ENCODE measurements at places on chromosomes 16 and 17.

- DNase-seq: no peak
Observed at GRCh38 chr16:58022601-58023371, 2.8 kb upstream of the MMP15 start.

GRCh38 chr17:7221278-7222092 is 1.7 kb downstream of the ACADVL start:
- DNase-seq: no peak

GRCh38 chr17:42311240-42312034 is 23.1 kb downstream of the STAT5A start:
- no peak for DNase-seq

GRCh38 chr16:12819126-12820117 is 15.7 kb upstream of the CPPED1 start:
- DNase-seq: no peak

DNA sequence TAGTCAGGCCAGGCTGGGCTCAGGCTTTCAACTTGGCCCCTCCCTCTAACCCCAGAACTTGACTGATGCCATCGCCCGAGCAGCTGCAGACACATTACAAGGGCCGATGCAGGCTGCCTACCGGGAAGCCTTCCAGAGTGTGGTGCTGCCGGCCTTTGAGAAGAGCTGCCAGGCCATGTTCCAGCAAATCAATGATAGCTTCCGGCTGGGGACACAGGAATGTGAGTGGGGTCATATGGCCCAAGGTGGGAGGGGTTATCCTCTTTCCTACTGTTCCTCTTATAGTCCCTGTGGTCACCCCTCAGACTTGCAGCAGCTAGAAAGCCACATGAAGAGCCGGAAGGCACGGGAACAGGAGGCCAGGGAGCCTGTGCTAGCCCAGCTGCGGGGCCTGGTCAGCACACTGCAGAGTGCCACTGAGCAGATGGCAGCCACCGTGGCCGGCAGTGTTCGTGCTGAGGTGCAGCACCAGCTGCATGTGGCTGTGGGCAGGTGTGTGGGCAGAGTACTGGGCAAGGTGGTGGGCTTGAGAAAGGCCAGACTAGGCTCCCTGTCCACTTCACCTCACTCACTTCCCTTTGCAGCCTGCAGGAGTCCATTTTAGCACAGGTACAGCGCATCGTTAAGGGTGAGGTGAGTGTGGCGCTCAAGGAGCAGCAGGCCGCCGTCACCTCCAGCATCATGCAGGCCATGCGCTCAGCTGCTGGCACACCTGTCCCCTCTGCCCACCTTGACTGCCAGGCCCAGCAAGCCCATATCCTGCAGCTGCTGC is 2.1 kb upstream of the NRN1L start:
- DNase-seq: no peak

- DNase-seq: no peak
Observed at GRCh38 chr16:17282247-17282646, 188.5 kb downstream of the XYLT1 start.

DNA sequence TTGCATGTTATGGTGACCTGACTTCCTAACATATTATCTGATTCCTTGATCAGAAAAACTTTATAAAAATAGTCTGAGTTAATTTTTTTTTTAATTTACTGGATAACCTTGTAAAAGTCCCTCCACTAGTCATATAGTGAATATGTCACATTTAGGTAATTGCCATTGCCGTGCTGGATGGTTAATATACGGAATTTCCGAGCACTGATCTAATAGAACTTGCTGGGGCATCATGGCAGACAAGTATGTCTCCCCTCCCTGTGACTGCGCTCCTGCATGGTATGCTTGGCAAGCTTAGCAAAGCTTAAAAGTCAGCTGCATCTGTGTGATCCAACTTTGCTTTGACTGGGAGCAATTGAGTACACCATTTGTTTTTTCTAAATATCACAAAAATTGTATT is 239.4 kb upstream of the TBX2 start:
- no peak for DNase-seq

GRCh38 chr17:44310188-44310587 is 1.8 kb downstream of the RUNDC3A start:
- no peak for DNase-seq

DNA sequence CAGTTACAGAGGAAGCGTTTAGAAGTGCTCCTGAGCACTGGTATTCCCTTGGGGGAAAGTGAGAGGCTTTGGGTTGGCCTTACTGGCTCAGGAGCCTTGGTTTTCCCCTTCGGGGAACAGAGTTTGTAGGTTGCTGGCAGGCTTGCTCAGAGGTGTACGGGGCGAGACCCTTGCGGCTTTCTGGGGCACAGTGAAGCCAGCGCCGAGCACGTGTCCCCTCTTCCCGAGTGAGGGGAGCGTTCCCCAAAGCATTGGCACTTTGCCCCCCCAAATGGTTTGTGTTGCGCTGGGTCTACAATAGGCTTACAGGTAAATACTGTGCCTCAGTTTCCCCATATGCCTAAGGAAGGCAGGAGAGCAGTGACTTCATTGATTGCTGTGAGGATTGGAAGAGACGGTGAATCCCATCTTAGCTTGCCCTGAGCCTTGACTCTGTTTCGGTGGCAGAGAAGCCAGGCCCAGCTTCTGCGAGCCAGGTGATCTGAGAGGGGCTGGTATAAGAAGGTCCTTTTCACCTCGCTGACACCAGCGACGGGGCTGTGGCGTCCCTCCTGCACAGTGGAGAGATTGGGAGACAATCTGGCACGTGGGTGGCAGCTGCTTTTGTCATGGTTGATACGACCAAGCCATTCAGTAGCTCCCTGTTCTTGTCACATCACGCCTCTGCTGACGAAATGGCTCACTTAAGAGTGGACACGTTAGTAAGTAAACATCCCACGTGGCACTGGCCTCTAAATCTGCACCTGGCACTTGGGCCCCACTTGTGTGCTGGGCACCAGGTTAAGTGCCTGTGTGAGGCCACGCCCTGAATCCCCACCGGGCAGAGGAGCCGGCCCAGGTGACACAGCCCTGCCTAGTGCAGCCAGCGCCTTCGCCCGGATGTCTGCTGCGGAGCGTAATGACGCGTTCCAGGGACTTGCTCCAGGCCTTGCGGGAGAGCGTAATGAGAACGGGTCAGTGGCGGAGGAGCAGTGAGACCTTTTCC is 55.0 kb downstream of the MEAK7 start:
- no peak for DNase-seq

DNA sequence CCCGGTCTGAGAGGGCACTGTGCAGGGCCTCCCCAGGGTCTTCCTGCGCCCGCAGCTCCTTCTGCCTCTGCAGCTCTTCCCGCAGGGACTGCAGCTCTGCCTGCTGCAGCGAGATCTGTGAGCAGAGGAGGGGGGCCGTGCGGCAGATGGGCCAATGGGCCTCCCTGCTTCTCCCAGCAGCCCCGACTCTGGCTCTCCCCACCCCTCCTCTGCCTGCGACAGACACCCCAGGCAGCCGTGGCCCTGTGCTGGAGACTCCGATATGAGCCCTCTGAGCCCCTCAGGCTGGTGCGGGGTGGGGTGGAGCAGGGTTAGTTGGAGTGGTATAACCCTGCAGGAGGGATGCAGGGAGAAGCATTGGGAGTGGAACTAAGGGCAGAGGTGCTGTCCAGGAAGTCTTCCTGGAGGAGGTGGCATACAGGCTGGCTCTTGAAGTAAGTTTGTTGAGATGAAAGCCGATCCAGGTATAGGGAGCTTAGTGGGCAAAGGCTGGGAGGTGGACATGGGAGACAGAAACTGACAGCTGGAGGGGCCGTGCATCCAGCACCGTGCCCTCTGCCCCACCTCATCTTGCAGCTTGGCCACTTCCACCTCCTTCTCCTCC is 5.0 kb downstream of the THOC6 start:
- no peak for DNase-seq

DNA sequence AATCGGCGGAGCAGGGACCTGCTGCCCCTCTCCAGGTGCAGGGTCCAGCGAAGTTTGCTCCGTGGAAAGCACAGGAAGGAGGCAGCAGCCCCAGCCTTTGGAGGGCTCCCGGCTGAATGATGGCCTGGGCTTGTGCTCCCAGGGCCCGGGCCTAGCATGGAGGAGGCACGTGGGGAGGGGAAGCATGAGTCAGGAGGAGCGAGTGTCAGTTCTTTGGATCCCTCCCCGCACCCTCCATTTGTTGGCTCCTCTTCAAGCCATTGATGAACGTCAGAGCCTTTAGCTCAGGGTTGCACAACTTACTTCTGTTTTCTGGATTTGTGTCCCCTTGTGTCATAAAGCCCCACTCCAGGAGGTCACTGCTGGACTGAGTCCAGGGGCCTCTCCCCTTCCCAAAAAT is 25.8 kb downstream of the TTYH2 start:
- DNase-seq: no peak

GRCh38 chr17:34201225-34201624 is 53.9 kb upstream of the CCL2 start:
- no peak for DNase-seq

DNA sequence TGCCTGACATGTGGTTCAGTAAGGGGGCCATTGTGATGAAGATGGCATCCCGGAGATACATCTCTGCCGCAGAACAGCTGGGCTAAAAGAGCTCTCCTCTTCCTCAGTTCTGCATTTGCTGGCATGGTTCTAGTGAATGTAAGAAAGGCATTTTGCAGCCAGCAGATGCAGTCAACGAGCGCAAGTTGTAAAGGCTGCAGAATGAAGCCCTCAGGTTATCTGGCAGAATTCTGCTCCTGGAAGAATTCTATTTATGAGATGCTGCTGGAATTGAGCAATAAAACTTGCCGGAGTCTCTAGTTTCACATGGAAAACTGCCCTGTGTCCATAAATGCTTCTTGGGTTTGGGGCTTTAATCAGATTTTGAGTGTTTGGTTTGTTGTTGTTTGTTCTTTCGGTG is 176.8 kb upstream of the HSBP1 start:
- no peak for DNase-seq

DNA sequence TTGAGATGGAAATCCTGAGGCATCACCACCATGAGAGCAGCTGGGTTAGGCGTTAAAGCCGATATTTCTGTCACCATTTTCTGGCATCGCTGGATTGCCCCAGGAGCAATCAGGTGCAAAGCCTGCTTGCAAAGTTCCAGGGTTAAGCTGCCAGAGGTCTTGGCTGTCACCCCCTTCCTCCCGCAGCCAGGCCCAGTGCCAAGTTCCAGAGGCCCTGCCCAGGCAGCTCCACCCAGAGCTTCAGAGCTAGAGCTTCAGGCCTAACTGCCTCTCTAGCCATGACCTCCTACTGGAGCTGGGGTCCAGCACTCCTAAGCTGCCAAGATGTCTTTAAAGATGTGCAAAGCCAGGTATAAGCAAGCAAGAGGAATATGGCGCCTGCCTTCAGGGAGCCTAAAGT is 8.8 kb upstream of the TMEM238L start:
- DNase-seq: no peak

- no peak for DNase-seq
Observed at GRCh38 chr17:5522476-5522875, 36.1 kb downstream of the MIS12 start.

DNA sequence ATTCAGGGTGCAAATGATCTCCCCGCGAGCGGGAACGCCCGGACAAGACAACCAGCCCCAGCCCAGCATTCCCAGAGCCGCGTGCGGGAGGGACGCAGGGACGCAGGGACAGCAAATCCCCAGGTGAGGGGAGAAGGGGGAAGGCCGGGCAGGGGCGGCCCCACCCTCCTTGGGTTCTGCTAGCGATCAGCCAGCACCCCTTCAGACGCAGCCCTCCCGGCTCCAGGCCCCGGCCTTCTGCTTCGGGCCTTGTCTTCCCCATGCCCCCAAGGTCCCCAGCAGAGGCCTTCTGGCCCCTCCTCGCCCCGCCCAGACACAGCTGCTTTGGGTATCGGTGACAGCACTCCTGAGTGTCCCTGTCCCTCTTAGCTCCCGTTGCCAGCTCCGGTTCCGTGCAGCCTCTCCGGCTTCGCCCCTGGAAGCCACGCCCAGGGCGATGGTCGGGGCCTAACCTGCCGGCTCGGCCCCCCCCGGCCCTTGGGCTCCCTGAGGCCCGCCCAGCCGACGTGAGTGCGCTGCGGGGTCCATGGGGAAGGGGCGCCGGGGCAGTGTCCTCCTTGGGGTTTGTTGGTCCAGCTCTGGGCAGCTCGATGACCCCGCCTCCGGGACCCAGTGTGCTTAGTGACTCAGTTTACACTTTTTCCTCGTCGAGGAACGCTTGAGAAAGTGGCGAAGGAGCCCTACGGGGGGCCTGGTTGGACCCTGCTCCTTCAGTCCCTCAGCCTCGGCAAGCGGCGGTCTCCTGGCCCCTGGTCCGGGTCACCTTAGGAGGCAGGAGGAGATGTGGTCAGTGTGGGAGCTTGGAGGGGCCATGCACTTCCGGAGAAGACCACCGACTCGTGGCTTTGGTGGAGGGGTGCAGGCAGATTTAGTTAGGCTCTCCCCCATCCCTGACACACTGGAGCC is 50.5 kb upstream of the AMZ2 start:
- DNase-seq: peak; percentile 42

GRCh38 chr17:82283208-82283749 is 9.8 kb upstream of the CSNK1D start:
- no peak for DNase-seq

- no peak for DNase-seq
Observed at GRCh38 chr16:27286451-27286850, 17.9 kb upstream of the NSMCE1 start.

DNA sequence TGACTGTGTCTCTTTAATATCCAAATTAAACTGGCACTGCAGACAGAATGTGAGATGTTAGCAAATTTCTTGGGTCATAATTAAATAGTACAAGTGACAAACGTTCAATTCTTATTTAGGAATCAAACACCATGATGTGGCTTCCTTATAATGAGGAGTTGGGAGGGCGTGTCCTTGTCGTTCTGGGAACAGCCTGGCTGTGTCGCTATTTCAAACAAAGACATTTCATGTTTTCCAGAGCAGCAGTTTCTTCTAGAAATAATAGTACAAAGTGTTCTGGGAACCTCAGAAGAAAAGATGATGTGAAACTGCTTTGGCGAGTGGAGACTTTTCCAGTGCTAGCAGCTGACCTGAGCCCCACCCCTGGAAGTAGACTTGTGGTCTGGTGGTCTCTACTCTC is 301.7 kb upstream of the N4BP1 start:
- peak; percentile 43 for DNase-seq

DNA sequence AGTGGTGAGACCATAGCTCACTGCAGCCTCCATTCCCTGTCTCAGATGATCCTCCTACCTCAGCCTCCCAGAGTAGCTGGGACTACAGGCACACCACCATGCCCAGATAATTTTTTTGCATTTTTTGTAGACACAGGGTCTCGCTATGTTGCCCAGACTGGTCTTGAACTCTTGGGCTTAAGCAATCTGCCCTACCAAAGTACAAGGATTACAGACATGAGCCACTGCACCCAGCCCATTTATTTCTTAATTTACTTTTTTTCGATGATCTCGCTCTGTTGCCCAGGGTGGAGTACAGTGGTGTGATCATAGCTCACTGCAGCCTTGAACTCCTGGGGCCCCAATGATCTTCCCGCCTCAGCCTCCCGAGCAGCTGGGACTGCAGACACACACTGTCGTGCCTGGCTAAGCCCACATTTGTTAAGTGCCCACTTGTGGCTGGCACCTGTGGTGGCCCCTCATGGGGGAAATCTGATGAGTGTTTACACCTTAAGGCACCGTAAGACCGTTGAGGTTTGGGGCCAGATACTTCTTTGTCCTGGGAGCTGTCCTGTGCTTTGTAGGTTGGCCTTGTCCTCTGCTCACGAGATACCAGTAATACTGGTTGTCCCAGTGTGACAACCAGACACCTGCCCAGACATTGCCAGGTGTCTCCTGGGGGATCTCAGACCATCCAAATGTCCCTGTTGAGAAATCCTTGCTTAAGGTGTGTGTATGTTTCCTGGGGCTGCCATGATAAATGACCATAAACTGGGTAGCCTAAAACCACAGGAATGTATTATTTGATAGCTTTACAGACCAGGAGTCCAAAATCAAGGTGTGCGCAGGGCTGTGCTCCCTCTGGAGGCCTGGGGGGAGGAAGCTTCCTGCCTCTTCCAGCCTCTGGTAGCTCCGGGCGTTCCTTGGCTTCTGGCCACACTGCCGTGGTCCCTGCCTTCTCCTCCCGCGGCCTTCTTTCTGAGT is 141.4 kb upstream of the GSE1 start:
- DNase-seq: no peak

GRCh38 chr17:82297280-82297713 is 20.1 kb downstream of the CD7 start:
- DNase-seq: peak; percentile 73
